ENCODE measurements at places on chromosomes 16 and 17. TPM values are rescaled to one million over a fixed set of nuclear protein-coding genes. Genes with fewer than 3 reads are reported as not detected.

DNA sequence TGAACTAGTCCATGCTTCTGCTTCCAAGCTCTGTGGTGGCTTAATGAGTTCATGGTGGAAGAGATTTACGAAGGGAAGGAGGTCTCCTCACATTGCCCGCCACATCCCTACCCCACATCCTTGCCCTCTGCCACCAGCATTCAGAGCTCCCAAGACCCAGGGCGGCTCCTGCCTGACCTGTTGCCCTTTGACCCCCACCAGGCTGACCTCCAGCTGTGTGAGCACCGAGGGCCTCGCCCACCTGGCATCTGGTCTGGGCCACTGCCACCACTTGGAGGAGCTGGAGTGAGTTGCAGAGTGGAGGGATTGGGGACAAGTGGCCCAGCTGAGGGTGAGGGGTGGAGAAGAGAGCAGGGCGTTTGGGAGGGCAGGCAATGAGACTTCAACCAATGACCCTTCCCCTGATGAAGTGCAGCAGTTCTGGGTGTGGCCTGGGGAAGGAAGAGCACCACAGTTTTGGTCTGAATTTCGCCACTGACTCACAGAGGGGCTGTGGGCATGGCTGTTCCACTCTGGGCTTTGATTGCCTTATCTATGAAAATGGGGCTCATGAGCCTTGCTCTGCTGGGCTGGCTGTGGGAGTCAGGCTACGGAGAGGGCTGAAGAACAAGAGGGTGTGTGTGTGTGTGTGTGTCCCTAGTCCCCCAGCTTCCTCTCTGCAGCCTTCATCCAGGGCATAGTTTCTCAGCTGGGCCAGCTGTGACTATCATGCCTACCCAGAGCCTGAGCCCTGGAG, 22.6 kb upstream of the CPNE2 start:
- no peak for DNase-seq

DNA sequence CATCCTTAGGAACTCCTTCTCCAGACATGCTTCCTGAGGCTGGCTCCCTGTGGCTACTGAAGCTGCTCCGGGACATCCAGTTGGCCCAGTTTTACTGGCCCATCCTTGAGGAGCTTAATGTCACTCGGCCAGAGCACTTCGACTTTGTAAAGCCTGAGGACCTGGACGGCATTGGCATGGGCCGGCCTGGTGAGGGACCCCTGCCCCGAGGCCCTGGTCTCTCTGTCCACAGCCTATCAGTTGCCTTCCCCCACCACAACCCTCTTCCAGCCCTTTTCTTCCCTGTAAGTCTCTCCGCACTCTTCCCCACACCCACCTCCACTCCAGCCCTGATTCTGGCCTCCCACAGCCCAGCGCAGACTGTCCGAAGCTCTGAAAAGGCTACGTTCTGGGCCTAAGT, 2.0 kb downstream of the TNK1 start:
- DNase-seq, result no peak

DNA sequence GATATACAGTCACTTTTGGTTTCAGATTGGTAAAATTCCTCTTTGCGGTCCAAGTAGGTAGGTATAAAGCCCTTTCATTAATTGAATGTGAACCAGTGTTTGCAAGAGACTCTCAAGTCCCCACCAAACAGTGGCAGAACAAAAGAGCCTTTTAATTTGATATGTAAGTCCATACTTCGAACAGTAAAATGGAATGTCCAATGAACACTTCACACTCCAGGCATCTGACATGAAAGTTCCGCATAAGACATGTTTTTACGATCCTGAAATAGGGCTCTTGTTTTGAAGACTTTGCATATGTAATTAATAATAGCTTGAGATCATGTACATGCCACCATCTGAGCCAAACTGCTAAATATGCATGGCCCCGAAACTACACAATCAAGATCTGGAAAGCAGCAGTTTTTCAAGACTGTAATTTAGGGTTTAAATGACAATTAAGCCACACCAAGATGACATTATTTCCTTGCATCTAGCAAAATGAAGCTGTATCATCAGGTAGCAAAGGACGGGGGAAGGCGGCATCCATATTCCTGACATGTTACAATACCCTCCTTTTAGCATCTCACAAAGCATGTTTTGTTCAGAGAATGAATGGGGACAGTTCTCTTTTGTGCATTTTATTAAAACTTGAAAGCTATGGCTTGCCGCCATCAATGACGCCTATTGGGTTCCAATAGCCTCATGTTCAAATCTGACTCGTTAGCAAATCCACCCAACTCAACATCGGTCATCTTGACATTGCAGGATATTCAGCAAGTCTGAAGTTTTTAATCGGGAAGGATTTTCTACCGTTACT, 39.4 kb downstream of the LITAF start:
- DNase-seq, result no peak

DNA sequence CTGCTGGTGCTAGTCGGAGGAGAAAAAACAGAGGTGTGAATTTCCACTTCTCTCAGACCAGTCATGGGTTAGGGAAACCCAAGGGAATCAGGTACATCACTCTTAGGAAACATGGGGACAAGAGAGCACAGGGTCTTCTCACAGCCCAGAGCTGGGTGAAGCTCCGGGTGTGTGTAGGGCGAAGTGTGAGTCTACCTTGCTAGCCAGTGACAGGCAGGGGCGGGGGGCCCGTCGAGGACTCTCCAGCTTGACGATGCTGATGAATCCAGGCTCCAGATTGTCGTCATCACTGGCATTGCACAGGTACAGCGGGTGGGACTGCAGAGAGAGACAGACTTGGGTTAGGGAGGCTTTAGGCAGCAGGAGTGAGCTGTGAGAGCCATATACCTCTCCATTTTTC, 18.7 kb upstream of the SUPT4H1 start:
- DNase-seq, result no peak

DNA sequence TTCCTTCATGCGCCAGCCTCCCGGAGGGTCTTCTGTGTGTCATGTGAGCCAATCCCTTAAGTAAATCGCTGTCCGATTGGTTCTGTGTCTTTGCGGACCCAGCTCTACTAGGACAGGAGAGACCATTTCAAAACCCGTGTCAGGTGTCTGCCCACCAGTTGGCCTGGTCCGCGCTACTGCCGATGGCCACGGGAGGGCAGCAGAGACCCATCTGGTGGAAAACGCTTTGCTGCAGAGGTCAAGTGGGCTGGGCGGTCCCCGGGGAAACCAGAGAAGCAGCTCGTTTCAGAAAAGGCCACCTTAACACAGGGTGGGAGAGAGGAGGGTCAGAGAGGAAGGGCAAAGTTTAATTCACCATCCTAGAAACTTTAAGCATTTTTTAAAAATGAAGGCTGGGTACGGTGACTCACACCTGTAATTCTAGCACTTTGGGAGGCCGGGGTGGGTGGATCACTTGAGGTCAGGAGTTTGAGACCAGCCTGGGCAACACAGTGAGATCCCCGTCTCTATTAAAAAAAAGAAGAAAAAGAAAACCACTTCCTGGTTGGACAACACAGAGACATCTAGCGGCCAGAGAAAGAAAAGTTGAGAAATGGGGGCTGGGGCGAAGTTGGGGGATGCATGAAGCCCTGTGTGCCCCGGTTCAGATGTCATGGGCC, 2.8 kb upstream of the CIBAR2 start:
- peak; percentile 83 for DNase-seq

- no peak for DNase-seq
Observed at GRCh38 chr17:81991684-81992305, 14.4 kb downstream of the ASPSCR1 start.

DNA sequence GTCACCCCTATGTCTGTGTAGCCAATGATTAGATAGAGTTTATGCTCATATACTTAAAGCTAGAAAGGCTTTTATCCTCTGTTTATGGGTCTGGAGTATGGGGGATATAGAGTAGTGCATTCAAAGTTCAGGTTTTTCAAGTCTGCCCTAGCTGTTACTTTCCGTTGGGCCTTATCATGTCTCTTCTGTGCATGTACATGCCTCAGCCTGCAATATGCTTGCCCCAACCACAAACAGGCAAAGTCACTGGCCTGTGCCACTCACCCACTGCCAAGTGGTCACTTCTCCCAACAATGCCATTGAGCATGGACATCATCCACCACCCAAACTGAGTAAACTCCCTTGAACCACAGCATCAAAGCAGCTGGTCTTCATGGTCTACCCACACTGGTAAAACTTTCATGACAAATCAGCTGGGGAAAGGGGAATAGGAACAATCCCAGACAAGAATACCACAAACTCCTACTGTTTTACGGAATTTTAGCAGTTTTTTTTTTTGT, 70.3 kb upstream of the C17orf78 start:
- DNase-seq, result peak; percentile 39

- no peak for DNase-seq
Observed at GRCh38 chr16:23554536-23554935, 2.6 kb downstream of the EARS2 start.

GRCh38 chr16:11379420-11379819, 34.2 kb downstream of the RMI2 start:
- DNase-seq, result no peak

- no peak for DNase-seq
Observed at GRCh38 chr17:78096093-78096492, 32.5 kb downstream of the TMC6 start.

GRCh38 chr16:54240271-54241129, 46.1 kb downstream of the IRX3 start:
- no peak for DNase-seq

- no peak for DNase-seq
Observed at GRCh38 chr17:75654176-75654575, 12.8 kb downstream of the RECQL5 start.

SEPTIN1 gene
- 0.84 TPM for total RNA-seq

MYH2 gene
- total RNA-seq, result 9.0 TPM

RASL10B gene
- 22.8 TPM for total RNA-seq

Measured in H1 (cell line).